ENCODE measurements at places on chromosomes 16 and 17.

DNA sequence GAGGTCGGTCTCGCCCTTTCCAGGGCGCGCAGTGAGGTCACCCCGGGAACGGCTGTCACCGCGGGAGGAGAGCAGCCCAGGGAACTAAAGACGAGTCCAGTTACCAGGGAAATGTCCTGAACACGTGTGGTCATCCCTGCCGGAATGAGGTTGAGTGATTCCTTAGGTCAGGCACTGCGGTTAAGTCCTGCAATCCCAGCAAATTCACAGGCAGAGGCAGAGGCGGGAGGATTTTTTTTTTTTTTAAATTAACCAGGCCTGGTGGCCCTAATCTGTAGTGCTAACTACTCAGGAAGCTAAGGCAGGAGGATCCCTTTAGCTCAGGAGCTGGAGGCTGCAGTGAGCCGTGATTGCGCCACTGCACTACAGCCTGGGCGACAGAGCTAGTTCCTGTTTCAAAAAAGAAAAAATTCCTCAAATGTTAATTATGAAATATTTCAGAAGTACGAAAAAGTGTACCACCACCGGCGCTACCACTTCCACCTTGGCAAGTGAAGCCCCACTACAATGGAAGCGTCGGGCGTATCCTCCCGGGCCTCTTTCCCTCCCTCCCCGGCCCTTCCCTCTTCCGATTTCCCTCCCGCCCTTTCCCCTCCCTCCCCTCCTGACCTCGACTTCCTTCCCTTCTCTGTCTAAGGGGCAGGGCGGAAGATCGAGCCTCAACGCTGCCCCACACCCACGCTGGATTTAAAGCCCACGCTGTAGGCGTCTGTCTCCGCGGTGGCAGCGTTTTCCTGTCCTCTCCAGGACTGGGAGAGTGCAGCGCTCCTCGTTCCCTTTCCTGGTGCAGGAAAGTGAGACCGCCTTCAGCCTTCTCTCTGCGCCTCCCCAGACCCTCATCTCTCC lies 27.3 kb downstream of the SLFN11 start:
- peak; percentile 54 for DNase-seq

- DNase-seq, result no peak
Observed at GRCh38 chr17:17153071-17153470, 53.1 kb downstream of the PLD6 start.

GRCh38 chr17:17924857-17925250 lies 47.3 kb downstream of the TOM1L2 start:
- no peak for DNase-seq

GRCh38 chr17:31663576-31663975 lies 195.5 kb downstream of the COPRS start:
- no peak for DNase-seq

GRCh38 chr17:53721101-53721500 lies 101.6 kb upstream of the KIF2B start:
- DNase-seq, result no peak

GRCh38 chr16:84379008-84379708 lies 10.8 kb downstream of the ATP2C2 start:
- DNase-seq, result no peak

DNA sequence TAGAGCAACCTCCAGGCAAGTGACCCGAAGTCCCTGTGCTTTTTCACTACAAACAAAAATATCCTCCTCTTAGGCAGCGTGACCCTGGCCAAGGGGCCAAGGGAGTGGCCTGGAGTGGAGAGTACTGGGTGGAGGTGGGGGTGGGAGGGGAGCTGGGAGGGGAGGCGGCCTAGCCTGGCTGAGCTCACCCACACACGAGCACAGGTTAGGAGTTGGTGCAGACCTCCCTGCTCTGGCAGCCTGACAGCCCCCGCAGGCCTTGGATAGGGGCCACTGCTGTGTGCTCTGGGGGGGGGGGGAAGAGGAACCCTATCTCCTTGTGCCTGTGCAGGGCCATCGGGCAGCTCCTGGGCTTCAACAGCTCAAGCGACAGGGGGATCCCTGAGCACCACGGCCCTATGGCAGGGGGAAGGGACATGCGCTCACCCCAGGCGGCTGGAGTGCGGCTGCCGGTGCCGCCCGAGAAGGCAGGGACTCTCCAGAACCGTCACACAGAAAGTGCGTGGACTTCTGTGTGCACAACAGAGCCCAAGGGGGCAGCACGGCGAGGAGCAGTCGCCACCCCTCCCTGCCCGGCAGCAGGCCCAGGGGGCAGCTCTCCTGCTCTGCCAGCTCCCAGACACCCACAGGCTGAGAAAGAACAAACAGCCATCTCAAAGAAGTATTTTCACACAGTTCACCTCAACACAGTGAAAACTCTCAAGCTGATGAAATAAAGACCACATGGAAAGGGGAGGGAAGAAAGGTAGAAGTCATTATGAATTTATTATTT lies 13.3 kb downstream of the SLC16A3 start:
- DNase-seq, result no peak

DNA sequence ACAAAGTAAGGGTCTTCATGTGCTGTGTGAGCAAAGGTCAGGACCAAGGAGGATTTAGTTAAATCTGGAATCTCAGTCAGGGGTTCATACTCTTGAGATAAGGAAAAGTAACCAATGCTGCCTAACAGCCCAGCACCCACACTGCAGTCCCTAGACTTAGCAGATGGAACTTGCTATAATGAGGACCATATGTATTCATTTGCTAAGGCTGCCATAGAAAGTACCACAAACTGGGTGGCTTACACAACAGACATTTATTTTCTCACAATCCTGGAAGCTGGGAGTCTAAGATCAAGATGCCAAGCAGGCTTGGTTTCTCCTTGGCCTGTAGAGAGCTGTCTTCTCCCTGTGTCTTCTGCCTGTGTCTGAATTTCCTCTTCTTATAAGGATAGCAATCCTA lies 20.8 kb downstream of the ZP2 start:
- no peak for DNase-seq

GRCh38 chr16:87895641-87896141 lies 26.4 kb upstream of the SLC7A5 start:
- peak; percentile 38 for DNase-seq

DNA sequence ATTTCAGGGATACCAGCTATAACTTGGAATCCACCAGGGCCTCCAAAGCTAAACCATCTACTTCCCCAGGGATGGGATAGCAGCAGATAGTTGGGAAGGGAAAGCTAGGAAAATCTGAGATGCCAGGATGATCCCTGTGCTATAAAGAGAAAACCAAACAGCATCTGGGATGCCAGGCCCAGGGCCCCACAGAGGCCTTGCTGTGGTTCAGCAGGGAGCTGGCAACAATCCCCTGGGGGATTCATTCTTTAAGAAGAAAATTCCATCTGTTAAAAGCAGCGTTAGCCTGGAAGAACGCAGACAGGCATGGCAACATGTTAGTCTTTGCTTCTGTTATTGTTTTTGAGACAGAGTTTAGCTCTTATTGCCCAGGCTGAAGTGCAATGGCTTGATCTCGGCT lies 16.6 kb downstream of the MYO18A start:
- DNase-seq, result no peak

- DNase-seq, result no peak
Observed at GRCh38 chr16:27489906-27490305, 59.8 kb downstream of the GTF3C1 start.

GRCh38 chr17:60095830-60096229 lies 17.1 kb upstream of the HEATR6 start:
- no peak for DNase-seq

Data from CD4-positive, alpha-beta T cell treated with Interferon alpha-2 for 1 hour (primary cell).